ENCODE measurements at places on chromosomes 3 and 15.

- DNase-seq, result no peak
Measured at GRCh38 chr15:97947465-97948260, 12.8 kb upstream of the ARRDC4 start.

GRCh38 chr3:179474480-179474879 is 23.2 kb upstream of the GNB4 start:
- DNase-seq, result no peak

- no peak for DNase-seq
Measured at GRCh38 chr3:60064210-60065178, 1014.7 kb upstream of the CFAP20DC start.

DNA sequence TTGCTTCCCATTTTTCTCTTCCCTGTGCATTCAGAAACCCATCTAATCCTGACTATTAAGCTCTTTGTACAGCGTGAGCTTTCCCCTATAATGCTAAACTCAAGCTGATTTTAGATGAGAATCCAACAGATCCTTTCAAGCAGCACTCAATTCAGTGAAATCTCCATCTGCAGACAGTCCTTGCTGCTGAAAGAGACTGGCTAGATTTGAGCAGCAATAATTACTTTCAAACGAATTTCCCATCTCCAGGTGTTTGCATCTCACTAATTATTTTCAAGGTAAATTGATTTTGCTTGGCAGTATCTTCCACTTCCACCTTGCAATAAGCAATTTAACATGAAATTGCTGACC is 49.5 kb upstream of the SLC7A14 start:
- DNase-seq, result no peak

- DNase-seq, result no peak
Measured at GRCh38 chr3:31416980-31417379, 115.7 kb upstream of the STT3B start.

DNA sequence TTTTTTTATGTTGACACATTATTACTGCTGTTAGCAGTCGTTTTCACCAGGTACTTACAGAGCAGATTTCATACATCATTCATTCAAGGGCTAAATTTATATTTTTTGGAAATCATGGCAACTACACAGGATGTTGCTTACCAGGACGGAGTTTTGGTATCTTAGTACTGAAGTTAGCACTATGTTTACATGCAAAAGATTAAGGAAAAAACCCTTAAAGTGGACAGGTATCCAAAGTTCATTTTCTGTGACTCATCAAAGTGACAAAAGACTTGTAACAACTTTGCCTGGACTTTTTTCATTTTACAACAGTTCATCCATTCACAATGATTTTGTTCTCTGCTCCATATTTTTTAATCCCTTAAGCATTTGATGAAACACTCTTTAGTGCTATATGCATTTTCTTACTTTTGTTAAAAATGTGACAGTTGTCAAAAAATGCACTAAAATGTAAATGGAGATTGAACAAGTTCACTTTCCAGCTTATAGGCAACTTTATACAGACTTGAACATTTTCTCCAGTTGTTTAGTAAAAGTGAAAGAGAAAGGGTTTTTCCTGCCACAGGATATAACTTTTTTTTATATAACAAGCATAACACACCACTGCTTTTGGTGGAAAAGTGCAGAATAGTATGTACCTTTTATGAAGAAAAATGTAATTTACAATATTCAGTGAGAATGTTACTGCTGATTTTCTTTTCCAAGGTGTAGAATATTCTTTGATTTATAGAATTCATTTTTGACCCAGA is 104.1 kb downstream of the STT3B start:
- no peak for DNase-seq

DNA sequence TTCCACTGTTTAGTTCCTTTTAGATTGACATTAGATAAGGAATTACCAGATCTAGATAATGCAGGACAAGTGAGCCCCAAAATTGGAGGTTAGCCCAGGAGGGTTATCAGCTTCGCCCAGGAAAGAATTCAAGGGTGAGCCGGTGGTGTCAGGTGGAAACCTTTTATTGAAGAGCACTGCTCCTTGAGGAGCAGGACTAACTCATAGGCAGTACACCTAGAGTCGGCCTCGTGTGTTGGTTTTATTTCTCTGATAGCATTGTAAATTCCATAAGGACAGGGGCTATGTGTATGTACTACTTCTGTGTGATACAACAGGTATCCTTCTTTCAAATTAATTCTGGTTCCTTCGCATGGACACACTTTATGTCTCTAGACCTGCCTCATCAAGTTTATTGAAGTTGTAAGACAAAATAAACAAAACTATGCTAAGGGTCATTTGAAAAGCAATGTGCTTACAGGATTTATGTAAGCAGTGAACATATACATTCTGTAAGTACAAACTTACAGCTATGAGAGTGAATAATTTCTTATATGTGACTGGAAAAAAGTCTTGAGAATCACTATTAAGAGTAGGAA is 57.2 kb downstream of the SNX4 start:
- DNase-seq, result no peak

GRCh38 chr3:155843569-155843968 is 10.7 kb downstream of the SLC33A1 start:
- DNase-seq, result no peak

- DNase-seq, result no peak
Measured at GRCh38 chr3:75260-75659, 121.3 kb upstream of the CHL1 start.

DNA sequence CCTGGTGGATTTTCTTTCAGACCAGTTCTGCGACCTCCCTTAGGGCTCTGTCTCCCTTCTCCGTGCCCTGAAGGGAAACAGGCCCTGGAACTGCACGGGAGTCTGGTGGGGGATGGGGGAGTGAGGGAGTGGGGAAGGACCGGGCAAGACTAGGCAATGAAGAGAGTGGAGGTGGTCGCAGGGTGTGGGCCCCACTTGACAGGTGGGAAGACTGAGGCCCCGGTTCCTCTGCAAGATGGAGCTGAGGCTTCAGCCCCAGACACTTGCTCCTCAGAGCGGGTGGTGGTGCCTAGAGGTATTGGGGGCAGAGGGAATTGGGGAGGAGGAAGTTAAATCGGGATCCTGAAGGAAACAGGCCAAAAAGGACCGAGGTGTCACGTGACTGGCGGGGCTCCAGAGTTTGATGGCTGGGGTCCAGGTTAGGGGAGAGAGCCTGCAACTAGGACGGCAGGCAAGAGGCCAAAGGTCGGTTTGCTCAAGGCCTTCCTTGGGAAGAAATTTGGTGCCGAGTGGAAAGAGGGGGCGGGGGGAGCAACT is 597 bp upstream of the CAMK1 start:
- DNase-seq, result peak; percentile 95

DNA sequence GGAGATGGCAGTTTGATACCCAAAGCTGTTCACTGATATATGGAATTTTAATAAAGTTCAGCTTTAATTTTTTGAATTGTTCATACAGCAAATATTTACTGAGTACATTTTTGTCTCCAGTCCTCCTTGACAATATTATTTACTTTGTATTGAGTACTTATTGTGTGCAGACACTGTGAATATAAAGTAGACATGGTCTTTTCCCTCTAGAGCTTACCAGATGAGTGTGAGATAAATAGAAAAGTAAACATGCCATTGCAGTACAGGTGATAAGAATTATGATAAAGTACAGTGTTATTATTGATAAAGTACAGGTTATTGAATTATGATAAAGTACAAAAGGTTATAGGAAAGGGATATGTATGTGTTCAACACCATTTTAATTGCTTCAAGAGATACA is 2.1 kb downstream of the UBA5 start:
- DNase-seq, result no peak

Measured in sciatic nerve (tissue), 2 donors.